Stimulated activated CD4-positive, alpha-beta T cell treated with anti-CD3 and anti-CD28 coated beads, Interleukin-2, amount 100 ng/mL, for 48 hours (primary cell): ENCODE measurements at places on chromosomes 5 and 9.

DNA sequence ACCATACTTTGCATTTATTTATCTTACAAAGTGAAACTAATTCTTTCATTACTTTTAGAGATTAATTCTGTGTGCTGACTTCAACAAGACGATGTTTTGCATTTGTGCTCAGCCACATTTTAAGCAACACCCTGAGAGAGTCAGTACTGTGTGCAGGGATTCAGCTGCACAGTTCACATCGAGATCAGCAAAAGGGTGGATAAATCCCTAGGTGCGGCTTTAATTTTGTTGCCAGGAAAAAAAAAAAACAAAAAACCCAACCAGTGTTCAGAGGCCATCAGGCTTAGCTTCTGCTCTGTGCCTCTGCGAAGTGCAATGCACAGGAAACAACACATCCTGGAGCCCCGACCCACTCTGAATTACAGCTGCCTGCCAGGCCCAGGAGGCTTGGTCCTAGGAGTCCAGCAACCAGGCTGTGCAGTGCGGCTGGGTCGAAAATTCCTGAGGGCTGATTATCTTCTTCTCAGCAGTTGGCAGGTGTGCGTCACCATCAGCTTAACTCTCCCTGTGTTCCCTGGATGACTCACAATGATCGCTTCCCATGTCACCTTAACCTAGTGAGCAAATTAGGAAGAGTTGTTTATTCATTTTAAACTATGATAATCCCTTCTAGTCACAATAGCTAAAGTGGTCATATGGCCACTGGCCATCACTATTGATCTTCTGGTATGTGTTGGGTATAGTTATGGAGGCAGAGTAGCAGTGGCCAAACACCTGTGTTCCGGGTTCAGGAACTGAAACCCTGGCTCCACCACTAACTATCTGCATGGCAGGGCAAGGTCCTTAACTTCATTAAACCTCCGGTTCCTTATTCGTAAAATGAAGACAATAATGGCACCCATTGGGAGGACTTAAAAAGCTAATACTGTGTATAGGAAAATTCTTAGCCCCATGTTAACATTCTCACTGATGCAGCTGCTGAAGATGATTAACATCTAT is 31.2 kb upstream of the NDUFB6 start:
- no peak for DNase-seq

DNA sequence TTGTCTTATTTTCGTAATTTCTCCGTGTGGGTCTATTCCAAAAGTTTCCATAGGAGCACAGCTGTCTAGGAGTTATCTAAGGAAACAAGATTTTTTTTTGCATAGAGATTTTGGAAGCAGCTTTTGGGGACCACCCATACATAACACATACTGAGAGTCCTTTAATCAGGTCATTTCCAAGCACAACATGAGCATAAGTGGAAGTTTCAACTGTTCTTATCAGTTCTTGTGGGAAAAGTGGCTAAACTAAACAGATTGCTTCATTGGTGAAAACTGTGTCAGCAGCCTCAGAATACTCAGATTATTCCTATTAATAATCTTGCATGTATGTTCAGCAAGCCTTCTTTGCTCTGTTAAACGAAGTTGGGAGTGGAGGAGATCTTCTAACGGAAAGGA is 153.6 kb upstream of the TYRP1 start:
- no peak for DNase-seq

- DNase-seq, result no peak
These were observed 33.5 kb downstream of the AUH start for GRCh38 chr9:91328186-91328585.

GRCh38 chr9:97651646-97652045 is 18.0 kb downstream of the NCBP1 start:
- no peak for DNase-seq
